ENCODE measurements at places on chromosomes 16 and 17. TPM values are rescaled to one million over a fixed set of nuclear protein-coding genes. Genes with fewer than 3 reads are reported as not detected.

Gene C1QTNF8
- total RNA-seq, result 0.13 TPM

Gene RPGRIP1L
- 9.8 TPM for total RNA-seq

- no peak for DNase-seq
These were observed 16.0 kb downstream of the SLC38A8 start for GRCh38 chr16:84026606-84027005.

GRCh38 chr17:71099003-71099714 is 929.8 kb downstream of the KCNJ2 start:
- DNase-seq, result no peak

DNA sequence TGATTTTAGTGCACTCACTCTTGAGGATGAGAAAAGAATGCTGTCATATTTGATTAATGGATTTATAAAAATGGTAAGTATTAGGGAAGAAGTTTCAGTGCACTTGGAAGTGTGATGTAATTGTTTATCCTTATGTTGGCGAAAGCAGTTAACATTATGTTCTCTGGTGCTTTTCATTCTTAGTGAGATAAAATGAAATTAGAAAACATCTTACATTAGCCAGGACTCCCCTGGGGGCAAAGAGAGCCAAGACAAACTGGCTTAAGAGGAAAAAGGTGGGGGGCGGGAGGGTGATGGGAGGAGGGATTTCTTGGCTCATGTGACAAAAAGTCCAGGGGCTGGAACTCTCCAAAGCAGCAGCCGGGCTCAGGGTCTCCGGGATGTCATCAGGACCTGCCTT is 73.2 kb downstream of the KNOP1 start:
- no peak for DNase-seq

GRCh38 chr16:83737729-83738354 is 69.9 kb upstream of the HSBP1 start:
- no peak for DNase-seq

DNA sequence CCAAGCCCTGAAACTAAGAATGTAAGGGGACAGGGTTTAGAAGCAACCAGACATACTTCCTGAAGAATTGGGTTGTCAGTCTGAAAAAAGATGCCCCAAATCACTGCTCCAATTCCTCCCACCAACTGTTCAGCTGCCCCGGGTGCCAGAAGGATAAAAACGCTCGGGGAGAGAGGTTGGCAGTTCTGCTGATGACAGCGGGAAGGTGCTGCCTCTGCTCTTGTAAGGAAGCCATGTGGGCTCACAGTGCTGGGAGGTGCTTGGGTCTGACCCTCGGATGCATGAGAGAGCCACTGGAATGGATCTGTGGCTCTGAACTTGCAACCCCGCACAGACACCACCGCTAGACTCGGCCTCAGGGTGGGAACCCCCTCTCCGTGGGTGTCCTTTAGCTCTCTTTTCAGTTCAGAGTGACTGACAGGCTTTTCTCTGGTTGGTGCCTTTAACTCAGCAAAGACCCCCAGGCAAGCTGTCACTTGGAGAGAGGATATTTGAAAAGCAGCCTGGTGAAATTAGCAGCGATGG is 364.8 kb upstream of the RBFOX1 start:
- DNase-seq, result no peak

DNA sequence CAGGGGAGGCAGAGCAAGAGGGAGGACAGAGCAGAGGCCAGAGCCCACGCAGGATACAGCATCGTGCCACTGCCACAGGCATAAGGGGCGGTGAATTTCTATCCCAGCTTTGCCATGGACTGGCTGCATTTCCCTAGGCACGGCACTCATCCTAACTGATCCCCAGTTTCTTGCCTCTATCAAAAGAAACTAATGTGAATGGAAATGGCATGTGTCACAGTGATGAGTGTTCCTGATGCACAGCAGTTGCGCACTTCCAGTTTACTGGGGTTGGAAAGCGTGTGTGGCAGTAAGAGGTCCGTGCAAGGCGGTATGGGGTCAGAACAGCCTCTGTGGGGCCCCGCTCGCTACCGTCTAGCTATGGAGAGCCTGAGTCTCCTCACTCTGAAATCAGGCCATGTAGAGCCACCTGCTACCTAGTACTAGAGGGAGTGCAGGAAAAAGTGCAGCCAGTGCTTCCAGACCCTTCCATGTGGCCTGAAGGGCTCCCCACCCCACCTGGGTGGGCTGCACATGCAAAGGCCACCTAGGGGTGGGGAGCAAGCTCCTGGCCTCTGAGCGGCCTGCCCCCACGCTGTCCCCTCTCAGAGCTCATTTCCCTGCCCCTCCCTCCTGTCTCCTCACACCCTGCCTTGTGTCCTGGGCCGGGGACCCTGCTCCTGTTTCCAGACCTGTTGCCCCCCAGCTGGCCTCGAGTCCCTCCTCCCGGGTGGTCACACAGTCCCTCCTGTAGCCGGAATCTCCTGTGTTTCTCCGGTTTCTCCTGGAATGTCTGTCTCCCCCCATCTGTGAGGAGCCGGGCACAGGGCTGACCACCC is 5.0 kb upstream of the KCNJ18 start:
- no peak for DNase-seq

GRCh38 chr16:50313596-50314478 is 47.5 kb downstream of the ADCY7 start:
- no peak for DNase-seq

Data from WTC11 (cell line).